ENCODE measurements at places on chromosomes 2 and 18. TPM values are rescaled to one million over a fixed set of nuclear protein-coding genes. Genes with fewer than 3 reads are reported as not detected.

IL1B gene
- total RNA-seq = not detected

PROKR1 gene
- 0.52 TPM for total RNA-seq

- no peaks in the 10 kb centered on the region for H3K27me3 ChIP-seq
- no peak overlapping the region for H3K4me3 ChIP-seq
- no peaks in the 10 kb centered on the region for H3K36me3 ChIP-seq
These were observed 1099.7 kb downstream of the SUCLG1 start for GRCh38 chr2:83359336-83359735.

DNA sequence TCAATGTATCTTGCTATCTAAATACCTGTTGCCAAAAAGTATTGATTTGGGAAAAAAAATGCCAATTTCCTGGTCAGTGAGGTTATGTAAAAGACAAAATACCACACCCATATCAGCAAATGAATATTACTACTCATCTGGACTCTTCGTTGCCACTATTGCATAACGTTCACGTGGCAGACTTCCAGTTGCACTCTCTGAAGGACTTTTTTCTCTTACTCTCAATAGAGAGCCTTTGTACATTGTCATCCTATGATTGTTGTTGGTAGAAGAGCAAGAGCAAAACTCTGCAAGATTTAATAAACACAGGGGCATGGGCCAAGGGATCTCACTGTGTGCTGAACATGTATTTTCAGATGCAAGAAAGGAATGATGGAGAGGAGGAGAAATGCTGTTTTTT lies 689.8 kb downstream of the MBD2 start:
- H3K27ac ChIP-seq = no peak overlapping the region
- no peaks in the 10 kb centered on the region for H3K36me3 ChIP-seq
- no peaks in the 10 kb centered on the region for H3K4me1 ChIP-seq
- DNase-seq = no peak

GRCh38 chr18:71106701-71107100 lies 817.9 kb downstream of the SOCS6 start:
- no peak overlapping the region for H3K27ac ChIP-seq
- H3K4me1 ChIP-seq = no peaks in the 10 kb centered on the region
- DNase-seq = no peak
- H3K27me3 ChIP-seq = peaks cover 7% of the 10 kb centered on the region
- H3K4me3 ChIP-seq = no peak overlapping the region

DNA sequence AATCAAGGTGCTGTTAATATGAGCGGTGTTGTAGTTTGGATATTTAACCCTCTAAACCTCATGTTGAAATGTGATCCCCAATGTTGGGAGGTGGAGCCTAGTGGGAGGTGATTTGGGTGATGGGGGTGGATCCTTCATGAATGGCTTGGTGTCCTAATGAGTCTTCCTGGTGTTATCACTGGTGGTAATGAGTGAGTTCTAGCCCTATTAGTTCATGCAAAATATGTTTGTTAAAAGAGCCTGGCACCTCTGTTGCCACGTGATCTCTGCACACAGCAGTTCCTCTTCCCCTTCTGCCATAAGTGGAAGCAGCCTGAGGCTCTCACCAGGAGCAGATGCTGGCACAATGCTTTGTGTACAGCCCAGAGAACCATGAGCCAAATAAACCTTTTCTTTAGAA lies 158.4 kb downstream of the FMNL2 start:
- no peaks in the 10 kb centered on the region for H3K4me1 ChIP-seq
- DNase-seq = no peak
- peaks cover 44% of the 10 kb centered on the region for H3K27me3 ChIP-seq
- H3K4me3 ChIP-seq = no peak overlapping the region

SLC38A11 gene
- total RNA-seq = not detected

- no peak overlapping the region for H3K27ac ChIP-seq
- no peaks in the 10 kb centered on the region for H3K36me3 ChIP-seq
- no peak overlapping the region for H3K4me3 ChIP-seq
- H3K27me3 ChIP-seq = peaks cover 4% of the 10 kb centered on the region
- no peaks in the 10 kb centered on the region for H3K4me1 ChIP-seq
These were observed 95.1 kb upstream of the KLHL14 start for GRCh38 chr18:32867936-32868335.

DNA sequence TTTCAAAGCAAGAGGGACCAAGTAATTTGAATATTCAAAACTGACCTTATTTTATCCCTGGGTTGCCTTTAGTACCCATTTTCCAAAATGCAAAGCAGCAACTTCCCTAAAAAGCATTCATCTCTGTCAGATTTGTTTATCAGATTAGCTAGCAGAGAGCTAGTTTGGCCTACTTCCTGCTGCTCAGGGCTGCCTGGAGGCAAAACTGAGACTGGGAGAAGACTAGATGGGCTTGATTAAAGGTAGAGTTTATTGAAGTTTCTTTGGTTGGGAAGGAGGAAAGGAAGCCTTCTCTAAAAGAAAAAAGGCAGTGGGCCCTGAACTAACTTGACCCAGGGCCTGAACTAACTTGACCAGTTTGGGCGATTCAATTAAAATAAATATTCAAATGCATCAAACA lies 426.1 kb upstream of the FAM98A start:
- H3K4me1 ChIP-seq = no peaks in the 10 kb centered on the region
- H3K36me3 ChIP-seq = no peaks in the 10 kb centered on the region
- H3K27ac ChIP-seq = no peak overlapping the region
- H3K4me3 ChIP-seq = no peak overlapping the region
- H3K27me3 ChIP-seq = no peaks in the 10 kb centered on the region

GRCh38 chr18:45161850-45162249 lies 453.4 kb upstream of the SLC14A2 start:
- DNase-seq = no peak
- H3K36me3 ChIP-seq = no peaks in the 10 kb centered on the region
- no peak overlapping the region for H3K27ac ChIP-seq

DNA sequence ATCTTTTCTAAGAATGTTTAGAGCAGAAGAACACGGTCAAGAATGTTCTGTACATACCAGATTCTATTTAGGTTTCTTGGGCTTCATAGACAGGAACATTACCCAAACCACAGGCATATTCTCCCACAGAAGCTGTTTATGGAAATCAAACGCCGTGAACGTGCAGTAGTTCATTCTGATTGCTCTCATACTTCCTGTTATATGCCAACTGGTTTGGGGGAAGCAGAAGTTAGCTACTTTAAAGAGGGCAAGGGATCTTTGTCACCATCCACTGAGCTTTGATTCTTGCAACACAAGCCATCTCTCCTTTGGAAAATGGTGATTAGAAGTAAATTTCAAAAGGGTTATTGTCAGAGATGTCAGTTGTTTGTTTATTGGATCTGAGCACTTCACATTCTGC lies 182.2 kb upstream of the NRP2 start:
- no peaks in the 10 kb centered on the region for H3K36me3 ChIP-seq
- DNase-seq = no peak
- peaks cover 2% of the 10 kb centered on the region for H3K4me1 ChIP-seq
- no peak overlapping the region for H3K4me3 ChIP-seq
- H3K27ac ChIP-seq = no peak overlapping the region
- peaks cover 5% of the 10 kb centered on the region for H3K27me3 ChIP-seq

DNA sequence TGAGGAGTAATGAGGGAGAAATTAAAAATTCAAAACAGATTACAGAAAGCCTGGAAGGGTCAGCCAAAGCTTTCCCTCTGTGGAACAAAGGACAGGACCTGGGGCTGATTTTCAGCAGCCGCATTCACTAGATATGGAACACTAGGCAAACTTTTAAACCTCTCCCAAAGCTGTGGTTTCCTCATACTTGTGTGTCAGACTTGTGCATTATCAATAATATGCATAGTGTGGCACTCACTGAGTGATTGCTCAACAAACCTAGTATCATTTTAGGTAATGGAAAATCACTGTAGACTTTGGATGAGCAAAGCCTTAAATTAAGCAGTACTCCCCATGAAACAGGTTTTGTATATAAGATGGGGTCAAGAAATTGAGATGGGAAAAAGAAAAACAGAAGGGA lies 26.3 kb upstream of the IKZF2 start:
- H3K4me3 ChIP-seq = no peak overlapping the region
- H3K27ac ChIP-seq = no peak overlapping the region
- H3K36me3 ChIP-seq = no peaks in the 10 kb centered on the region
- H3K4me1 ChIP-seq = peaks cover 5% of the 10 kb centered on the region

- H3K4me3 ChIP-seq = no peak overlapping the region
- H3K36me3 ChIP-seq = no peaks in the 10 kb centered on the region
- no peak overlapping the region for H3K27ac ChIP-seq
- no peak for DNase-seq
- no peaks in the 10 kb centered on the region for H3K4me1 ChIP-seq
- H3K27me3 ChIP-seq = no peaks in the 10 kb centered on the region
These were observed 440.8 kb upstream of the CDH20 start for GRCh38 chr18:60892441-60892840.

CNTNAP5 gene
- not detected for total RNA-seq

- no peak for DNase-seq
- no peaks in the 10 kb centered on the region for H3K36me3 ChIP-seq
- no peaks in the 10 kb centered on the region for H3K4me1 ChIP-seq
- H3K27me3 ChIP-seq = no peaks in the 10 kb centered on the region
These were observed 227.4 kb upstream of the CDH7 start for GRCh38 chr18:65523461-65523860.

DNA sequence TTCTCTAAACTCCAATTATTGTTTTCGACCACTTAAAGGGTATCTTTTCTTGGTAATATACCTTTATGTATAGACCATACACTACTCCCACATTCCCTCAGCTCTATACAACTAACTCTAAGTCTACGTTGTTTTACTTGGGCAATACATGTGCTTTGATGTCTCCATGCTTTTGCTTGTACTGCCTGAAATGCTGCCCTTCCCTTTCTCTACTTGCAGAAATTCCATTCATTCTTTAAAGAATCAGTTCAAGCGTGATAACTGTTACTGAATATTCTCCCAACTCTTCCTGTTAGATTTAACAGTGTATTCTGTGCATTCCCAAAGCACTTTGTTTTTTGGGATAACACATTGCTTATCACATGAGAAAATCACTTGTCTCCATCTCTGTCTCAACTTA lies 157.0 kb upstream of the AQP4 start:
- H3K4me3 ChIP-seq = no peak overlapping the region
- no peaks in the 10 kb centered on the region for H3K27me3 ChIP-seq
- H3K4me1 ChIP-seq = no peaks in the 10 kb centered on the region
- H3K27ac ChIP-seq = no peak overlapping the region
- H3K36me3 ChIP-seq = no peaks in the 10 kb centered on the region
- no peak for DNase-seq

DNA sequence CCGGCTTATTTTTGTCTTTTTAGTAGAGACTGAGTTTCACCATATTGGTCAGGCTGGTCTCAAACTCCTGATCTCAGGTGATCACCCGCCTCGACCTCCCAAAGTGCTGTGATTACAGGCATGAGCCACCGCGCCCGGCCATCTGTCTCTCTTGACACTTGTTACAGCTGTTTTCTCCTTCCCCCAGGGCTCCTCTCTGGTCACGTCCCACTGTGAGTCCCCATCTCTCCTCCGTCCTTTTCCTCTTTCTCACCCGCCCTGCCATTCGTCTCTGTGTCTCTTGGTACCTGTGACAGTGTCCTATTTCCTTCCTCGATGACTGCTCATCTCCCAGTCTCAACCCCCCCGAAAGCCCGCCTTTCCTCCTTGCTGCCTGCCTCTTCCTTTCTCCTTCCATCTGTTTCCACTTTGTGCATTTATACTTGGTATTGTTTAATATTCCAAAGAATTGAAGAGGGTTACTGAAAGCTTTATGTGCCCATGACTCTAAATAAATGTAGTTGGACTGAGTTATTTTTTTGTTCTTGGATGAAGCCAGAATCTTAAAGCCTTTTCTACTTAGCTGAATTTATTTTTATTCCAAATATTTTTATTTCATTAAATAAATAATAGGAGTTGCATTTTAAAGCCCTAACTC lies 241.5 kb downstream of the SH3RF3 start:
- no peak for DNase-seq
- H3K27ac ChIP-seq = no peak overlapping the region
- no peak overlapping the region for H3K4me3 ChIP-seq
- no peaks in the 10 kb centered on the region for H3K27me3 ChIP-seq
- no peaks in the 10 kb centered on the region for H3K4me1 ChIP-seq

- no peak for DNase-seq
- H3K36me3 ChIP-seq = no peaks in the 10 kb centered on the region
- H3K27ac ChIP-seq = no peak overlapping the region
- no peak overlapping the region for H3K4me3 ChIP-seq
These were observed 145.1 kb upstream of the CDH19 start for GRCh38 chr18:66749030-66749429.

DNA sequence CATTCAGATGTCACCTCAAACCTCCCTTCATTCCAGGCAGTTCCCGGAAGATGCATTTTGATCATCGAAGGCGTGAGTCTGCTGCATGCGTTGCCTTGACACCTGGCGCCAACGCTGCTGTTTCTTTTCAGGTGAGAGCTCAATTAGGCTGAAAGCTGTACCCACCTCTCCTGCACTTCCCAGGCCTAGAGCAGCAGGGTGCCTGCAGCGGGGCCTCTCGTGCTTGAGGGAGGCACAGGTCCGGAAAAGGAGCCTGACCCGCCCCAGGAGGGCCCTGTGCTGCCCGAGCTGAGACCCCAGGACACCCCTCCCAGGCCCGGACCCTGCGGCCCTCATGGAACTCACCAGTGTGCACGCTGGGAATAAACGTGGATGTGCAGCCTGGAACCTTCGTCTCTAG lies 31.4 kb upstream of the KCNG2 start:
- peaks cover 34% of the 10 kb centered on the region for H3K27me3 ChIP-seq
- peaks cover 3% of the 10 kb centered on the region for H3K36me3 ChIP-seq
- H3K4me1 ChIP-seq = no peaks in the 10 kb centered on the region

- no peak overlapping the region for H3K27ac ChIP-seq
- H3K36me3 ChIP-seq = peaks cover 3% of the 10 kb centered on the region
- no peak for DNase-seq
- peaks cover 3% of the 10 kb centered on the region for H3K27me3 ChIP-seq
These were observed 4.2 kb downstream of the SLC40A1 start for GRCh38 chr2:189576396-189576795.

DNA sequence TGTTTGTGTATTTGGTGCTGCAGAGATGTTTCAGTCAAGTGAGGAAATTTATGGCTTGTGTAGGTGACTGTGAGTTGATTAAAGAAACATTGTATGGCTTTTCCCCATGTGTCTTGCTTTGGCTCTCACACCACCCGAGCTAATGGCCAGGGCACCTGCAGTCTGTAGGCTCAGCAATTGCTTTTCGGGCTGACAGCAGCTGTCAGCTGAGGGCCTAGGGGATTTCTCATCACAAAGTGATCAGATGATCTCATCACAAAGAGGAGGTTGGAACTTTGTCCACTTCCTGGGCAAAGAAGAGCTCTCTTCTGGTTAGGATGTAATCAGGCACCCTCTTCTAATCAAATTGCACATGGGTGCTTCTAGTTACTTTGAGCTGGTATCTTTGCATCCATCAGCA lies 632.2 kb downstream of the SLC4A3 start:
- H3K4me3 ChIP-seq = no peak overlapping the region
- H3K27ac ChIP-seq = no peak overlapping the region
- no peaks in the 10 kb centered on the region for H3K4me1 ChIP-seq
- no peak for DNase-seq

GALR1 gene
- total RNA-seq = not detected

FANCL gene
- 20.6 TPM for total RNA-seq

DNA sequence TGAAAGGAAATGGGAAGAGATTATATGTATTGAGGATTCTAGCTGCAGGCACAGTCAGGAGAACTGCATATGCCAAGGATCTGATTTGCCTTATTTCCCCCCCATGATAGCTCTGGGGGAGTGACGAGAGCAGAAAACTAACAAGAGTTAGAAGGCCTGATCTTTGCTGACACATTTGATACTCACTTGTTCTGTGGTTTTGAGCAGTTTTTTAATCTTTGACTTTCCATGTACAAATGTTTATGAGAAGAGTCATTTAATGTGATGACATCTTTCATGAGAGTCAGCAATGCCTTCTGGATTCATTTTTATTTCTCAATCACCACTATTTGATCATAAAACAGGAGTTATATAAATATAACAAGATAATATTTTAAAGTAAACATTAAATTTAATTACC lies 12.7 kb upstream of the SERPINB7 start:
- no peak overlapping the region for H3K27ac ChIP-seq
- no peaks in the 10 kb centered on the region for H3K27me3 ChIP-seq
- no peaks in the 10 kb centered on the region for H3K36me3 ChIP-seq
- no peak for DNase-seq
- H3K4me3 ChIP-seq = no peak overlapping the region

All from activated naive CD8-positive, alpha-beta T cell treated with anti-CD3 and anti-CD28 coated beads for 36 hours (primary cell).